ENCODE measurements at places on chromosomes 5 and 9.

DNA sequence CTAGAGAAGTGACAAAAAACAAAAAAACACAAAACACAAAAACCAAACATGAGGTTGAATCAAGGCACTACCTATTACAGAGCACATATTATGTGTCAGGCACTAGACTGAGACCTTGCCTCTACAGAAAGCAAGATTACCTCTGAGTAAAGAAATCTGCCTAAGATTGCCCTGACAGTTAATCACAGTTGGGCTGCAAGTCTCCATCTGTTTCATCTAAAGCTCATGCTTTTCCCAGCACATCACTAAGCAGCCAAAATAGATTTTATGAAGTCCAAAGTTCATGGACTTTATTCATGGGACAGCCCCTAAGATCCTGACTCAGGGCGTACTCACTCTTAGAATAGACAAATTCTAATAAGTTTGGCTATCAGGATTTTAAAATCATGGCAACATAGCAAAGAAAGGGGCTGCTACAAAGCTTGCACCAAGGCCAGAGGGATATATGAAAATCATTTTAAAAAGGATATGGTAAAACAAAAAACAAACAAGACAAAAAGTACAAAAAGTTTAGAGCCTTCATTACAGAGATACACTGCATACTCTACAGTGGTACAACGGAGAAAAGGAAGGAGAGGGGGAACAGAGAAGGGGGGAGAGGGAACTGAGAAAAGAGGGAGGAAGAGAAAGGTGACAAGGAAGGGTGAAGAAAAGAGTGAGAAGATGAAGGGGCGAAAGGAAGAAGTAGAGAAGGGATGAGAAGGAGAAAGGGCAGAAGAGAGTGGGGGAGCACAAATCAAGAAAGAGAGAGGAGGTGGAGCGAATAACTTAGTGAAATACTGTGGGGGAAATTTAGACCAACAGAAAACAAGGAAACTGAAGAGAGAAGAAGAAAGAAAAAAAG lies 58.2 kb downstream of the RICTOR start:
- peak; percentile 40 for DNase-seq

DNA sequence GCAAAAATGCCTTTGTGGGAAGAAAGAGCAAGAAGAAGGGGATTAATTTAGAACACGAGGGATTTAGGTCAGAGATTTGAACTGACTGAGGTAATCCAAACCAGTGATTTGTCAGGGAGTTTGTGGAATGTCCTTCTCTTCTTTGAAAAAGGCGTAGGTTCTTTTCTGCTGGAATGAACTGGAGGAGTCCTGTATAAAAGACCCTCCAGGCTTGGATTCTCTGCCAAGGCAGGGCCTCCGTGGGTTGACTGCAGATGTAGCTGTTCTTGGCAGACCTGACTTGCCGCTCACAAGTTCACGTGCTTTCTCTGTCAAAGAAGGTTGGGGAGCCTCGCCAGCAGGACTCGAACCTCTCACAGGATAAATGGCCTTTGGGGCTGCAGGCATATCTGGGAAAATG lies 62.8 kb upstream of the STC2 start:
- DNase-seq = no peak

DNA sequence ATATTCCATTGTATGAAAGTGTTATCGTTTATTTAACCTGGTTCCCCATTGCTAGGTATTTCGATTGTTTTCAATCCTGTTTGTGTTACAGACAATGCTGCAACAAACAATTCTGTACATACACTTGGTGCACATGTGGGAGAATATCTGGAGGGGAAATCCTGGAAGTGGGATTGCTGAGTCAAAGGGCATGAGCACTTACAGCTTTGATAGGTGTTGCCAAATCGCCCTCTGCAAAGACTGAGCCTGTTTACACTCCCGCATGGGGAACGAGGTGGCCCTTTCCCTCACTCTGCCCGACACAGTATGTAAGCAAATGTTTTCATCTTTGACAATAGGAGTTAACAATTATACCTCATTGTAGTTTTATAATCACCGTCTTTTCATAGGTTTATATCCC lies 66.2 kb downstream of the PDE6A start:
- DNase-seq = peak; percentile 57

GRCh38 chr9:738209-738915 lies 103.1 kb upstream of the DMRT1 start:
- DNase-seq = peak; percentile 40

- no peak for DNase-seq
These were observed 173.7 kb upstream of the SLC12A2 start for GRCh38 chr5:127909821-127910220.

DNA sequence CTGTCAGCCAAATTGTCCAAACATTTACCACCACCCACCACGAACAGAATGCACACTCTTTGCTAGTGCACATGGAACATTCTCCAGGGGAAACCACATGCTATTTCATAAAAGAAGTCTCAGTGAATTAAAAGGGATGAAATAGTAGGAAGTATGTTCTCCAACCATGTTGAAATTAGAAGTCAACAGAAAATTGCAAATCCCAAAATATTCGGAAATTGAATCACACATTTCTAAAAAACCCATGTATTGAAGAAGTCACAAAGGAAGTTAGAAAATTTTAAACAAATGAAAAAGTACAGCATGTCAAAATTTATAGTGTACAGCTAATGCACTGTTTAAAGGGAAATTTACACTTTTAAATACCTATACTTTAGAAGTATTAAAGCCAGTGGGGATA lies 50.8 kb downstream of the TGFBR1 start:
- DNase-seq = no peak

DNA sequence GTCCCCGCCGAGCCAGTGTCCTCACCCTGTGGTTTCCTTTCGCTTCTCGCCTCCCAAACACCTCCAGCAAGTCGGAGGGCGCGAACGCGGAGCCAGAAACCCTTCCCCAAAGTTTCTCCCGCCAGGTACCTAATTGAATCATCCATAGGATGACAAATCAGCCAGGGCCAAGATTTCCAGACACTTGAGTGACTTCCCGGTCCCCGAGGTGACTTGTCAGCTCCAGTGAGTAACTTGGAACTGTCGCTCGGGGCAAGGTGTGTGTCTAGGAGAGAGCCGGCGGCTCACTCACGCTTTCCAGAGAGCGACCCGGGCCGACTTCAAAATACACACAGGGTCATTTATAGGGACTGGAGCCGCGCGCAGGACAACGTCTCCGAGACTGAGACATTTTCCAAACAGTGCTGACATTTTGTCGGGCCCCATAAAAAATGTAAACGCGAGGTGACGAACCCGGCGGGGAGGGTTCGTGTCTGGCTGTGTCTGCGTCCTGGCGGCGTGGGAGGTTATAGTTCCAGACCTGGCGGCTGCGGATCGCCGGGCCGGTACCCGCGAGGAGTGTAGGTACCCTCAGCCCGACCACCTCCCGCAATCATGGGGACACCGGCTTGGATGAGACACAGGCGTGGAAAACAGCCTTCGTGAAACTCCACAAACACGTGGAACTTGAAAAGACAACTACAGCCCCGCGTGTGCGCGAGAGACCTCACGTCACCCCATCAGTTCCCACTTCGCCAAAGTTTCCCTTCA lies 1.4 kb downstream of the GLIS3 start:
- DNase-seq = peak; percentile 66

- DNase-seq = no peak
These were observed 19.6 kb downstream of the TENT4A start for GRCh38 chr5:6732634-6733410.

DNA sequence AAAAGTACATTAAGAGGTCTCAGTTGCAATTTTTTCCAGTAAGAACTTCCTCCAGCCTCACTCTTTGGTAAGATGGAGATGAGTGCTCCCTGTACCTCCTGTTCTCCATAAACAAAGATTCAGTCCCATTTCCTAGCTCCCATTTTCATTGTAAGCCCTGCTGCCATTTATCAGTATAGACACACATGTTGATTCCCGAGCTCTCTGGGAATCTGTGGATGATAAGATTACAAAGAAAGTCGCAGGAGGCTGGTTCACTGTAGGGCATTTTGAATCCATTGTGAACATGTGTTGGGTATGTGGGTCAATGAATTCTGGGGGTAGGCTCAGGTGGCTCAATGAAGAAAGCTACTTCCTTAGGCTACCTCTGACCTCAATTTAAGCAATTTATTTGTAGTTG lies 36.7 kb downstream of the RGMB start:
- no peak for DNase-seq

- no peak for DNase-seq
These were observed 51.8 kb upstream of the GALNT10 start for GRCh38 chr5:154138701-154139100.

- no peak for DNase-seq
These were observed 104.0 kb upstream of the DMRTA1 start for GRCh38 chr9:22342491-22343217.

- no peak for DNase-seq
These were observed 135.9 kb upstream of the MARCHF11 start for GRCh38 chr5:16315501-16315900.

GRCh38 chr5:3996707-3997336 lies 401.2 kb downstream of the IRX1 start:
- DNase-seq = no peak

GRCh38 chr9:110065532-110065931 lies 142.4 kb downstream of the C9orf152 start:
- DNase-seq = no peak

- no peak for DNase-seq
These were observed 975.4 kb downstream of the NR2F1-AS1 start for GRCh38 chr5:92605591-92605990.

GRCh38 chr5:74186356-74187315 lies 453.9 kb downstream of the ENC1 start:
- no peak for DNase-seq

DNA sequence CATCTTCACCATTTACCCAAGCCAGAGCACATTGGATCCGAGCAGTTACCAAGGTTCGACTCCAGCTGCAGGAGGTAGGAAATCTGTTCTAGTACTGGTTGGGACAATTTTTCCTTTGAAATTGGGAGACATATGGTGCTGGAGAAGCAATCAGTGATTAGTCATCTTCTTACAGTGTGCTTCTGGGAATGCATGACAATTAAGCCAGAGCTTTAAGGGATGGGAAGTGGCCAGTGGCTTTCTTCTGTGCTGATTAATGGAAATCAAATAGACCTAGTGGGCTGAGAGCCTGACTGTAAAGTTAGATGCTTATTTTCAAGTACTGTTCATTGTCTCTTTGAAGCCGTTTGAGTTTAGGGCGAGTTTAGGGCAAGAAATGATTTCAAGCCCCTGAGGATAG lies 152.1 kb downstream of the UNC13B start:
- DNase-seq = no peak

GRCh38 chr5:60699288-60699608 lies 718 bp downstream of the DEPDC1B start:
- no peak for DNase-seq

DNA sequence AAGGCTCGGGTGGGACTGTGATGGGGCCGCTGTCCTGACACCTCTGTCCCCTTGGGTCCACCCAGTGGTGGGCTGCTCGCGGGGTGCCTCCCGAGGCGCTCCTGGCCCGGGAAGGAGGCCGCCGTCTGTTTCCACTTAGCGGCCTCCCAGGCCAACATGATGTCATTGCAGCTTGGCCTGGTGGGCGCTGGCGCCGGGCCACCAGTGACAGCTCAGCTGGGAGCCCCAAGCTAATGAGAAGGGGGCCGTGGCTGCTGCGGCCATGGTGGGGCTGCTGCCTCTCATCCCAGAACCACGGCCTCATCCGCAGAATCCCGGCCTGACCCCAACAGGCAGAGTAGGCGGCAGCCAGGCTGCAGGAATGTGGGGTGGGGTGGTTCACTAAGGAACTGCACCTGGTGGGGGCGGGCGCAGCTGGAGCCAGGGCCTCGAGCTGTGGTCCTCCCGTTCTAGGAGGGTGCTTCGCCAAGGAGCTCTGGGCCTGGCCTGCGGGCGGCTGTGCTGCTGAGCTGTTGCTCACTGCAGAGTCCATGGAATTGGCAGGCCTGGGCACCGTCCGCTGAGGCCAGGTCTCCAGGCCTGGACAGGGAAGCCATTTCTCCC lies 123.5 kb upstream of the COL5A1 start:
- no peak for DNase-seq

DNA sequence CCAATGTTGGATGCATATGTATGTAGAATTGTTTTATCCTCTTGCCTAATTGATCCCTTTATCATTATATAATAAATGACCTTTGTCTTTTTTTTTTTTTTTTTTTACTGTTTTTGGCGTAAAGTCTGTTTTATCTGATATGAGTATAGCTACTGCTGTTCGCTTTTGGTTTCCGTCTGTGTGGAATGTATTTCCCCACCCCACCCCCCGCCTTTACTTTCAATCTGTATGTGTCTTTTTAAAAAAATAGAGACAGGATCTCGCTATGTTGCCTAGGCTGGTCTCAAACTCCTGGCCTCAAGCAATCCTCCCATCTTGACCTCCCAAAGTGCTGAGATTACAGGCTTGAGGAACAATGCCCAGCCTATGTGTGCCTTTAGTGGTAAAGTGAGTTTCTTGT lies 11.3 kb downstream of the AHRR start:
- DNase-seq = no peak

DNA sequence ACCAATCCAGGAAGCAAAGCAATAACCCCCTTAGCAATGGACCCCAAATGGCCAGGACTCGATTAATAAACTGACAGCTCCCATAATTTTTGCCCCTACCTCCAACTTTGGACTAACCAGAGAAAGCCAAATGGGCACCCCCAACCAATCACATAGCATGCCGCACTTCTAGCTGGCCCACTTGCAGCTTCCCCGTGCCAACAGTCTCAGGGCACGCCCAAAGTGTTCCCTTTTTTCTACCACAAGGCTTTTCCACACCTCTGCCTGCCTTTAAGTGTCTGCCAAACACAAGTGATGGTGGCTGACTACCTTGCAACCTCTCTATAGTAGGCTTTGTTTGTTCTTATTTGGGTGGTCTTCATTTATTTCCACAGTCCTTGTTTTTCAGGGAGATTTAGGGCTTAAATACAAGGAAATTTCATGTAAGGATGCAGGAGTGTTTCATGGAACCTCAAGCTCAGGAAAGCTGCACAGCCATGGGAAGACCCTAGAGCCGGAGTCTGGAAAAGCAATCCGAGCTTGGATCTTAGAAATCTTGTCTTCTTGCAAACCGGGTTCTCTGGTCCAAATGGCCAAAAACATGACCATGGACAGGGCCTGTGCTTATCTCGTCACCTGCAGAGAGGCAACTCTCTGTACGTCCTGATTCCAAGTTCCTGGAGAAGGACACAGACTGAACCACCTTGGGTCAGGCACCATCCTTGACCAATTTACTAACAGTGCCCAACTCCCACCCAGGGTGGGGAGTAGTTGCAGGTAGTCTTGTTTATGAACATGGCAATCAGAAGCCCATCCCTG lies 89.2 kb downstream of the THBS4 start:
- DNase-seq = no peak

DNA sequence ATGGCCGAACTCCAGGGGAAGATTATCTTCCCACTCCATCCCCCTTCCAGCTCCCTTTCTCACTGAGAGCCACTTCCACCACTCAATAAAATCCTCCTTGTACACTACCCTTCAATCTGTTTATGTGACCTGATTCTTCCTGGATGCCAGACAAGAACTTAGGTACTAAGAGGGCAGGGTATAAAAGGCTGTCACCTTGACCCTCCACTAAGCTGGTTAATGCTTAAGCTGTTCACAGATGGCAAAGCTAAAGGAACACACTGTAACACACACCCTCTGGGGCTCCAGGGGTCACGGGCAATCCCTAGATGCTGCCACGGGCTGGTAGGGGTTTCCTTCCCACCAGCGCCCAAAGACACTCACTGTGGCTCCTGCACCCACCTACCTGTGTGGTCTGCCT lies 58.6 kb upstream of the IL6ST start:
- no peak for DNase-seq

- no peak for DNase-seq
These were observed 69.3 kb downstream of the NTNG2 start for GRCh38 chr9:132231019-132231701.
